ENCODE measurements at places on chromosomes 4 and X.
A peak's percentile ranks its signal among the peaks of the same experiment; 100 is the strongest.

DNA sequence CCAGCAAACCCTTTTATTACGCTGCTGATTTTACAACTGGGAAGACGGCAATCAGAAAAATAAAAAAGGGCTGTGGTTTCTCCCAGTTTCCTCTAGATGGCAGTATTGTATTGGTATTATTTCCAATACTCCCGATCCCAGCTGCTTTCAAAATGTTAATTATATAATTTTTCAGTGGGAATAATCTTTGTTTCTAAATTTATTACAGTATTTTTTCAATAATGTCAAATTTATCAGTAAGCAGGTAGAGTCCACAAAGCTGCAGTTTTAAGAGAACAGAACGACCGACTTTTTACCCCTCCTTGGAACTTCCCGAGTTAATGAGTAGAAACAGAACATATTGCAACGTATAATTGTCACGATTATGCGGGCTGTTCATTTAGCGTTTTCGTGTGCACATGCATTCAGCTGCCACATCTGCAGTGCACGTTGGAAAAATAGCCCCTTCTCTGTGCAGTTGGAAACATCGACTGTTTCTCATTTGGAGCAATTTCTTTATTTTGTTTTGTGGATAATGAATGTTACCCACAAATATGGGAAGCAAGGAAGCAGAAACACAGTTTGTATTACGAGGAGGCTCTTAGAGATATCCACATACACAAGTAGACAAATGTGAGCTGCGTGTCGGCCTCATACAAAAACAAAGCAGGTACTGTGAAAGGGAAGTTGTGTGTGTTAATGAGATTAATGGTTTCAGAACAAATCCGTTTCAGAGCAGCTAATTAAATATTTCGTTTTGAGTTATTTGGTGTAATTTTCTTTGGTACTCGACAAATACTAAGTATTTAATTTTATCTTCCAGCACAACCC lies 188.0 kb downstream of the STIM2 start:
- DNase-seq = no peak

DNA sequence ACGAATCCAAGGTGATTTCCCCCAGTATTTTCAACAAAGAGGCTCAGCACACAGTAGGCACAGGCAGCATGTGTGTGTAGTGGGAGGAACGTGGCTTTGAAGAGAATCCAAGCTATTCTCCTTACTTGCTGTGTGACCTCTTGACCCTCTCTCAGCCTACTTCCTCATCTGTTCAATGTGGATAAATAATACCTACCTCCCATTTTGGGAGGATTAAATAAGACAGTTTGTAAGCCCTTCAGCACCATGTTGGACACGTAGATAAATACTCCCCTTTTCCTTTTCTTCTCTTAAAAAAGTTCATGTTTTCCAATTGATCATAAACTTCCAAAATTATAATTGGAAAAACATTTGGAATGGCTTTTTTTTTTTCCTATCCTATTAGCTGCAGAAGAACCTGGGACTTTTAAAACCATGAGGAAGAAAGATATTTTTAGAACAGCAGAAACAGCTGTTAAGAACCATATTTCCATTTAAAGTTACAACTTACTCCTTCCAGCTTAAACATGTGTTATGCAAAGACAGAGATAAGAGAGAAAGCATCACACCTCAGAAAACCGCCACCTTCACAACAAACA lies 56.1 kb upstream of the TMEM131L start:
- DNase-seq = no peak

DNA sequence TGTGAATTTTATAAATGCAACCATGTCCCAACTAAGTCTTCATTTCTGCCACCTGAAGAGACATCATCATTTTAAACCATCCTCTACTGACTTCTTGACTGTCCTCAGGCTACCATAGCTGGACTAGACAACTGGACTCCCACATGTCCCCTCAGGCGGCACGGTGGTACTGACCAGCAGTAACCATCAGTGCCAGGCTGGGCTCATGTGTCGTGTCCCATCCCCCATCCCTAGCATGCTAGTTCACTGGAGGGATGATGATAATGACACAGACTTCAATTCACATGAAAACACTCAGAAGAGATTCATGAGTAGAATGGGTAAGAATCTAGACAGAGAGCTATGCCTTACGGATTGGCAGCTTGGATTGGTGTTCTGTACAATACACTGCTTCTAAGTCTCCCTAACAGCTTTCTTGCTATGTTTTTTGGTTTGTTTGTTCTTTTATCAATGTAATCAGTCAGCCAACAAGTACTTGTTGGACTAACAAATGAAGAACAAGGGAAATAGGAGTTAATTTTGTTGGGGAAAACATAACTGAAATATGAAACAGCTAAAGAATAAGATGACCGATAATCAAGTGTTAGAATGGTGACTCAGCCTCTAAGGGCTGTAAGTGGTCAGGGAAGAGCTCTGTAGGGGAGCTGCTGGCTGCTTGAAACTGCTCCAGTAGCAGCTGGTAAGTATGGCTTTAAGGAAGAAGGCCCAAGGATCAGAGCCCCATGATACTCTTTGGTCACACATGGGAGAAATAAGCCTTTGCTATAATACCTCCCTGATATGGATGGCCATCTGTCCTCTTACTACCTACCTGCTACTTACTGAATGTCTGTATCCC lies 10.3 kb downstream of the ZDHHC9 start:
- DNase-seq = no peak

DNA sequence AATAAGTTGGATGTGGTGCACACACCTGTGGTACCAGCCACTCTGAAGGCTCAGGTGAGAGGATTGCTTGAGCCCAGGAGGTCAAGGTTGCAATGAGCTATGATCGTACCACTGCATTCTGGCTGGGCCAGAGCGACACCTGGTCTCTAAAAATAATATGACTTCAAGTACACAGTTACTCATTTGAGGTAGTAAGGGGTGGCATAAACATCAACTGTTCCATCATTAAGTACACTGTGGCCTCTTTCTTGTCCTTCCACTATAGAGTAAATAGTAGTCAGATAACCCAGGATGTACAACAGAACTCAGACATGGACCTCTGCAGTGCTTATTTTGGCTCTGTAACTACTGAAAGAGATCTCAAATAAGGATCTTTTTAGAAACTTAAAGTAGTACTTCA lies 10.6 kb downstream of the FAM9B start:
- DNase-seq = no peak

DNA sequence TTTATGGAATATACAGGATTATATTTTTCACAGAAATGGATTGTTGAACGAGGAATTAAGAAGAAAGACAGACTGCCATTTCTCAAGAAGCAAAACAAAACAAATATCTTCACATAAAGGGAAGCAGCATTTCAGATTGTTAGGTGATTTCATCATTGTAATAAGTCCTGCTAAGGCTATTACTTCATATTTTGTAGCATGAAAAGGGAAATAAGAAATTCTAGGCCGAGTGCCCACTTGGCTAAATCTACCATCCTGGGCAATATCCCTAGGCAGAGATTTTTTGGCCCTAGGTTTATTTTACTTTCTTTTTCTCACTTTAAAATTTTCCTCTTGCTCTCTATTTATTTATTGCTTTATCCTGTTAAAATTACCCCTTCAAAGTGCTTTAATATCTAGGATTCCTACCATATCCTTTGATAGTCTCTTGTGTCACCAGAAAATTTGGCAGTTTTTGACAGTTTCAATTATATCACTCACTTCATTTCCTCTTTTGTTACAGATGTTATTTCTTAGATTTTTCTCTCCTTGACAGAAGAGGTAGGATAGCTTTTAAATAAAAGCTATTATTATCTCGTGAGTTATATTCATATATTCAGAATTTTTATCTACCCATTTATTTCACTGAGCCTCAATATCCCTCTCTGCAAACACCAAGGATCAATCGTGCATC lies 142.3 kb downstream of the PDGFC start:
- DNase-seq = no peak

DNA sequence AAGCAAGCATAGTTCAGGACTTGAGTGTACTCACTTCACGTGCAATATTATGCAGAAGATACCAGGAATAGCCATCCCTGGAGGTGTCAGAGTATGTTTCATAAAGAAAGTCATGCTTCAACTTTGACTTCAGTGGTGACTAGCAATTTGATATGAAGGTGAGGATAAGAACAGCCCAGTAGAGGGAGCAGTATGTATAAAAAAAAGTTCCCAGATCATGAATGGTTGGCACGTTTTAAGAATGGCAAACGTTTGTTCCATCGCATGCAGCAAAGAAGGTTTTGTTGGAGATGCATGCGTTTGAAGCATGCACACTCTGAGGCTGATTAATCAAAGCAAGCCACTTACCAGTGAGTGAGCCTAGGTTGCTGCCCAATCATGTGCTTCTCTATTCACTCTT lies 33.5 kb upstream of the SLITRK4 start:
- no peak for DNase-seq

DNA sequence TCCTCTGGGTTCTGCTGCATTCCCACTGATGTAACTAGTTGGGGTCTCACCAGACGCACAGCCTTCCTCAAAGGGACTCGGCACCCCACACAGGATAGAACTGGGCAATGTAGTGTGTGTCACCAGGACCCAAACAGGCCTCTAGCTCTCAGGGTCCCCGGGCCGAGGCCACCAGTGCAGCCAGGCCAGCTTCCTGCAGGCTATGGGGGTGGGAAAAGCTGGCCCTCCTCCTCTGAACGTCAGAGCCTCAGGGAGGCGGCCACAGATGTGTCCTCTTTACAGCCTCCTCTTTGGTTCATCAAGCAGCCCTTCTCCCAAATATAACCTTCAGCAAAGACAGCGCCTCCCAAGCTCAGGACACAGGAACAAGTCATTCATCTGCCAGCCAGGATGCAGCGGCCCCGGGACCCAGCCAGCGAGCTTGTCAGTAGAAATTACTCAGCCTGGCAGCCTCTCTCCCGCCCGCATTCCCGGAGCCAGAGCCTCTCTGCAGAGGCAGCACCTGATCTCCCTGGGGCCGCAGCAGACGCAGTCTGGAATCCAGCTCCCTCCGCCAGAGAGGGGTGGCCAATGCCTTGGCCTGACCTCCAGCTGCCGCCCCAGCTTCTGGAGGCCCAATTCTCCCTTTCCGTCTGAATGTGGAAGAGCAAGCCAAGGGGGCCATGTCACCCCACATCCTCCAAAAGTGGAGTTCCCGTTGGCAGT lies 288.5 kb downstream of the FBXW7 start:
- DNase-seq = no peak

DNA sequence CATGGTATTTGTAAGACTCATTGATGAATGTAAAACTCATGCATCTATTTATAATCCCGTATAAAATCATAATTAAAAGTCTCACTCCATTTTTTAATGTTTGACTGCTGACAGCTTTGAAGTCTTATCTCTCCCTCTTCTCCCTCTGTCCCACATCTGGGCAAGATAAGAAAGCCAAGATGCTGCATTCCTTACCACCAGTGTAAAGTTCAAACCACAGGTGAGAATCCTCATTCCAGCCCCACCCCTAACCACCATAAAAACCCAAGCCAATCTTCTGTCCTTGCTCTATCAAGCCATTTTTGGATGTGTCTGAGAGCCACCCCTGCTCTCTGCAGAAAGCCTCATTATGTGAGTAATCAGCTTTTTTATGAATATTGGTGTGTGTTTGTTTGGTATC lies 59.3 kb upstream of the MAGED1 start:
- DNase-seq = no peak

DNA sequence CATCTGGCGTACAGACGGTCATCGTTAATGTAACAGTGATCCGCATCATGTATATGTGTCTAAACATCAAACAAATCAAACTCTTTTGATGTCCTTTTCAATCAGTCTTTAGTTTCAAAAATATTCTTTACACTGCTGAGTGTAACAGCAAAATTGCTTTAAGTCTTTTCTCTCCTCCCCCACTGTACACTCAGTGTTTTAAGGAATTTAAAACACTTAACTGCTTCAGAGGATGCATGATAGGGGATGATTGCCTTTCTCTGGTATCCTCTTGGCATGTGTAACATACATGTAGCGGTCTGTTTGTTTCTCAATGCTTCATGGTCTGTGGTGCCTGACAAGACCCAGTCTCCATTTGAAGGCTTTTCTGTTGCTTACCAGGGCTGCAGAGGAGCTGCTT lies 41.6 kb downstream of the LIMCH1 start:
- no peak for DNase-seq

- DNase-seq = no peak
Measured at GRCh38 chr4:38820329-38821061, 15.9 kb upstream of the TLR1 start.

GRCh38 chr4:171279131-171279530 lies 534.1 kb upstream of the GALNTL6 start:
- no peak for DNase-seq

- DNase-seq = no peak
Measured at GRCh38 chr4:165234766-165235165, 27.4 kb downstream of the KLHL2 start.

GRCh38 chr4:120939693-120940092 lies 17.2 kb upstream of the PRDM5 start:
- DNase-seq = no peak

GRCh38 chr4:23268072-23268771 lies 575.5 kb downstream of the GBA3 start:
- no peak for DNase-seq

DNA sequence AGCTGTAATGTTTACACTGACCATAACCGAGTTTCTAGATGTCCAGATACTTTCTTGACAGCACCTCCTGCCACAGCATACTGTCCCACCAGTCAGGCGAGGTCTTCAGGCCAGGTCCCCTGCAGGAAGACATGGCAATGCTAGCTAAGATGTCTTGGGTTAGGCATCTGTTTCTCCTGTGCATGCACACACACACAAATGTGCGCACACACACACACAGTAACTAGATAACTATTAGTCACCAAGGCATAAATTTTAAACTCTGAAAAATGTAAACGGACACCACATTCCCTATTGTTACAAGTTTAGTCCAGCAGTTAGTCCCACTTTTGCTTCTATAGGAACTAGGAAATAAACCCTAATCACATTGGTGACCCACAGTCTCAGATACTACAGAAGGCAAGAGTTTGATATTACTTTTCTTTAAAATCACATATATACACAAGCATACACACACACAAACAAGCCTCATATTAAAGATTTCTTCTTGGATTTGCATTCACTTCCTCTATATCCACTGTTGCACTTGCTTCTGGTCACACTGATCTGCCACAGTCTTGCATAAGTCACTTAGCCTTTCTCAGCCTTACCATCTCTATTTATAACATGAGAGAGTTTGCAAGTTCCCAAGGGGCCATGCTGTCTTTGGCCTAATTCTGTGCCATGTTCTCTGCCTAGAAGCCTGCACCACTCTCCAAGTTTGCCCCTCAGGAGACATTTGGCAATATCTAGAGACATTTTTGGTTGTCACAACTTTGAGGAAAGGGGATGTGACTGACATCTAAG lies 32.2 kb downstream of the IL21 start:
- DNase-seq = peak; percentile 6

DNA sequence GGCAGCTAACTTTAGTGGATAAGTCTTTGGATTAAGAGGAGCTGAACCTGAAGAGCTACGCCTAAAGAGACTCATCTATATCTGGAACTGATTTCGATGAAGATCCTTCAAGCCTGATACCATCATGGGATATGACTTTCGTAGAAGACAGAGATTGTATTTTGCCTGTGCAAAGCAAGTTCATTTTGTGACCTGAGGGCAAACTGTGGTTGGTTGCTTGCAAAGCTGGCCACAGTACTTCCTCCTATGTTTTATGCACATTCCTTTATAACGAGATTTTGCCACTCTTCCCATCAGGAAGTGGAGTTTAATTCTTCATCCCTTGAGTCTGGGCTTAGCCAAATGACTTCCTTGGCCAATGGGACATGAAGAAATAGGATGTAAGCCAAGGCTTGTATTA lies 519.3 kb upstream of the NR3C2 start:
- DNase-seq = no peak
